GM12878 (cell line): ENCODE measurements at places on chromosomes 12 and 14.

GRCh38 chr14:63045612-63046320 lies 508 bp upstream of the KCNH5 start:
- no peak for DNase-seq

GRCh38 chr12:75177997-75178396 lies 31.6 kb downstream of the KCNC2 start:
- DNase-seq = no peak

- no peak for DNase-seq
Measured at GRCh38 chr14:90658541-90658967, 157.7 kb downstream of the TTC7B start.

GRCh38 chr12:3262470-3262869 lies 185.3 kb downstream of the TSPAN9 start:
- no peak for DNase-seq

- DNase-seq = no peak
Measured at GRCh38 chr12:118526255-118527095, 150.1 kb downstream of the SUDS3 start.

- peak; percentile 72 for DNase-seq
Measured at GRCh38 chr12:124453419-124454351, 113.7 kb downstream of the NCOR2 start.

DNA sequence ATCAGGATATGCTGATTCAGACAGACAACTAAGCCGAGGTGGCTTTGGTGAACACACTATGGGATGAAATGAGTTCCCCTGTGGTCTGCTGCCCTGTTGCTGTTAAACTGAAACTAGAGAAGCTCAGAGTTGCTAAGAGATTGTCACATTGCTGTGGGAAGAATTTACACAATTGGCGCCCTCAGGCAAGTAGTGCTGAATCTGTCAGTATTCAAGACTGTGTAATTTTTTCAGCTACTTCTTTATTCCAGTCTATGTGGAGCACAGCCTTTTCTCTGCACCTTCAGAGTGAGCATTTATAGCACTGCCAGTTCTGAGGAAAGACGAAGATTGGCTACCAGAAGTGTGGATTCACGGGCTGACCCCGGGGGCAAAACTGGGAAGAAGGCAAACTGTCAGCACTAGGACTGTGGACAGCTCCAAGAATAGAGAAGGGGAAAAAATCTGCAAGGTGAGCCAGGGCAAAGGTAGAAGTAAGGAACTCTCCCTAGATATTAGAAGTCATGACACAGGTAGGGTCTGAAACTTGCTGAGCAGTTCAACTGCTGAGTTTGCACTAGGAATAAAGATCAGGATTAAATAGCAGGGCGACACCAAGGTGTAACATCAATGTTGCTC lies 218.8 kb upstream of the TMPO start:
- DNase-seq = no peak

GRCh38 chr12:115109863-115110262 lies 425.9 kb upstream of the TBX3 start:
- DNase-seq = no peak

GRCh38 chr12:3747543-3747942 lies 5.4 kb downstream of the CRACR2A start:
- no peak for DNase-seq

GRCh38 chr14:67461996-67462395 lies 26.5 kb downstream of the TMEM229B start:
- no peak for DNase-seq

DNA sequence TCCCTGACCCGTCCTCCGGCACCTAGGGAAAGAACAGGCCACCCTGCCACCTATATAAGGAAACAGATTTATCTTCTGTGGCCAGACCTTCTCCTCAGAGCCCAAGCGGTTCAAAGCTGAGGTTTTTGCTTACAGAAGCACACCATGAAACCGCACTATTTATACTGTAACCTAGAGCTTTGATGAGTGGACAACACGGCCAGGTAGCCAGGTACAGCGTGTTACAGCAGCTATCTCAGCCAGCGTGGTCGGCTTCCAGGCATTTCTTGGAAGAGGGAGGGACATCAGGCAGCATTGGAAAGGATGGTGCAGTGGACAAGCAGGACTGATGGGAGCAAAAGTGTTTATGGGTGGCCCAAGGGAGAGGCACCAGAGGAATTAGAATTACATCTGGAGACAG lies 34.4 kb downstream of the TTC7B start:
- DNase-seq = no peak

DNA sequence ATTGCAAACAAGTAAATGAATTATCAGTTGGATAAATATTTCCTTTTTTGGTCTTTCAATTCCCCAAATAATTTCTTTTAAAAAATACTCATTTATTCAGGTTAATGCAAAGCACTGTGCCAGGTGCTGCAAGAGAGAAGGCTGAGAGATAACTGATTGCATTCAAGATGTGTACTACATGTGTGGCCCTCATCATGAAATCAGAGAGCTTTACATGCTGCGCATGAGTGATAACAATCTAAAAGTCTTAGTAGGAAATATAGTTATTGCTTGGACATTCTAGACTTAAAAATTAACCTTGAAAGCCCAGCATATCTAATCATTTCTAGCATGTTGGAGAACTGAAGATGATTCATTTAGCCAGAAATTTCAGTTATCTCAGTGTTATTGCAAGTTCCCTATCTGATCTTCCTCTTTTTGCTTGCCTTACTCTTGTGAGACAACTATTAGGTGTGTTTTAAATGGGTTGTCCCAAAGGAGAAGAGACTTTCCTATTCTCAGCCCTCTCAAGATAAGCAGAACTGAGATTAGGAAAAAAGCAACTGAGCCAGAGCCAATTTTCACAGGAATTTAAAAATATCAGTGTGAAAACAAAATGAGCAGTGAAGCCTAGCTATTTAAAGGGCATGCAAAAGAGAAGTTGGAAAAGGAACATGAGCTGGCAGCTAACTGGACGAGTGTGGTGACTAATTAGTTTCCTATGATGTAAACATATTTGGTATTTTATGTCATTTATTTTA lies 60.9 kb downstream of the PLEKHA5 start:
- DNase-seq = no peak

GRCh38 chr14:29168149-29168548 lies 401.6 kb downstream of the FOXG1 start:
- no peak for DNase-seq

- no peak for DNase-seq
Measured at GRCh38 chr12:81303935-81304334, 226.1 kb downstream of the ACSS3 start.

DNA sequence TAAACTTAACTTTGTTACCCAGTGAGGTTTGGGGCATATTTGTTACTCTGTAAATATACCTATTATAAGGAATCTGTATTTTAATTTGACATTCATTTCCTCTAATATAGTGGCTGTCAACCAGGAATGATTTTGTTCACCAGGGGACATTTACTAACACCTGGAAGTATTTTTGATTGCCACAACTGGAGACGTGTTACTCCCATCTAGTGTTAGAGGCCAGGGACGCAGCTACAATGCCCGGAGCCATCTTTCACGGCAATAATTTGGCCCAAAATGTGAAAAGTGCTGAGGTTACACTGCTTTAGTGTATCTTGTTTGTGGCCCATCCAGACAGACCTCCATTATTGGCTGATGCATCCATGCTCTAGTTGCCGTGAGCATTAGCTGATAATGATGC lies 881.3 kb upstream of the ATXN7L3B start:
- DNase-seq = no peak

DNA sequence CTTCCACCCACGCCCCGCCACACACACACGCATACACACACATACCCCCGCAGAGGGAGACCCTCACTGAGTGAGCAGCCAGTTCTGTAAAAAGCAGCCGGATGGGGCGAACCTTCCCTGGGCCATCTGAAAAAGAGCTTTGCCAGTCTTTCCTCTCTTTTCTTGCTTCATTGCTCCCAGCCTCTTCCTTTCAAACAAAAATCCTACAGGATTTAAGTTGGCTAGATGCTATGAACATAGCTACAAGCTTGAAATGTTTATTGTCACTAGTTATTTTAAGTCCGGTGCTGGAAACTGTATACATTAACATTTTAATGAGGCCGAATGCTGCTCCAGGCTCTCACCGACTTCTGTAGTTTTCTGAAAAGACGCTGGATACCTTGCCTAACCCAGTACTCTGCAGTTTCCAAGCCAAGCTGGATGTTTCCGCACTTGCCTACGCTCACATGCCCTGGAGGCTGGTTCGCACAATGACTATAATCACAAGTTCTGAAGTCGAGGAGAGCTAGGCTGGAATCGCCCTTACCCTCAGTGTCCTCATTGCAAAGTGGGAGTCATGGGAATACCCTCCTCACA lies 39.2 kb downstream of the LTBP2 start:
- DNase-seq = no peak

DNA sequence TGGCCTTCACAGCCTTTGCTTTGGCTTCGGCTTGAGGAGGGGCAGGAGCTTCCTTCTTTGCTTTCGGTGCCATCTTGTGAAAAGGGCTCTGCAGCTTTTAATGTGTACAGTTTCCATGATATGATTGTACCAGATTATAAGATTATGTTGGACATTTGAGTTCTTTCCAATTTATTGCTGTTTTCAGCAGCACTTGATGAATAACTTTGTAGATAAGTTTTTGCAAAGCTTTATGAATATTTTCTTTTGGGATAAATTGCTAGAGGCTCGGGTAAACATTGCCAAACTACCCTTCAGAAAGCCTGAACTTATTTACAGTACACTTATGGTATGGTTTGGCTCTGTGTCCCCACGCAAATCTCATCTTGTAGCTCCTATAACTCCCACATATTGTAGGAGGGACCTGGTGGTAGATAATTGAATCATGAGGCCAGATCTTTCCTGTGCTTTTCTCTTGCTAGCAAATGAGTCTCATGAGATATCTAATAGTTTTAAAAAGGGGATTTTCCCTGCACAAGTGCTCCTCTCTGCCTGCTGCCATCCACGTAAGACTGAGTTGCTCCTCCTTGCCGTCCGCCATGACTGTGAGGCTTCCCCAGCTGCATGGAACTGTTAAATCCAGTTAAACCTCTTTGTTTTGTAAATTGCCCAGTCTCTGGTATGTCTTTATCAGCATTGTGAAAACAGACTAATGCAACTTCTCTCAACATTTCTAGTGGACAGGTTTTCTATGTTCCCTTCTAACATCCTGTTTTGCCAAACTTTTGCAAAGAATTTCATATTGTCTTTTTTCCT lies 70.4 kb downstream of the RCOR1 start:
- DNase-seq = no peak

DNA sequence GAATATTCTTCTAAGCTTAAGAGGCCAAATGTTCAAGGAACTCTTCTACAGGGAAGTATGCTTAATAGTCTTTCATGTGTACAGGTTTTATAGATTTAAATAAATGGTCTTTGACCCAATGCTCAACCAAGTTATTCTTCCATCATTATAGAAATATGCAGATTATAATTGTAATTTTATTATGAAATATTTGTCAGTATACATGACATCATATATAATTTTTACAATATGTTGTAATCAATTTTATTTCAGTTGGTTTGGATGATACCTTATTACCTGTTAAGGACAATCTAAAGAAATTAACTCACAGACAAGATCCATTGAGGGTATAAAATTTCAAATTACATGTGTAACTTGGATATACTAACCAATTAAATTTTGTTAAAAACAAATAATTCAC lies 1278.3 kb downstream of the SLC16A7 start:
- no peak for DNase-seq

GRCh38 chr14:77638771-77639171 lies 22.3 kb upstream of the SPTLC2 start:
- DNase-seq = no peak

DNA sequence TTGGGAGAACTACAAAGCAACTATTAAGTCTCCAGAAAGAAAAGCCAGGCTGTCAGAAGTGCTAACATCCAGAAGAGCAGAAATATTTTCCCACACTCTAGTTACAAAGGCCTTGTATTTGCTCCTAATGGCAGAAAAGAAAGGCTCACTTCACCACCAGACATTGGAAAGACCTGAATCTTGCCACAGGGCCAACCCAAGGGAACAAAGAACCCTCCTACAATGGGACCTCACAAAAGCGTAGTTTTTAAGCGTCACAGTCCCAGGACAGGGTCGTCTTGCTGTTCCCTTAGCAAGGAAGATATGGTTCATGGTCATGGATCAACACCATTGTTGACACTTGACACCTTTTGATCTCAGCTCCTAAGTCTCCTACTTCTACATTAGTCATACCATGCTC lies 119.1 kb downstream of the RPS29 start:
- no peak for DNase-seq

GRCh38 chr12:123761841-123762714 lies at the start of gene DNAH10:
DNAH10 (plus strand) TSS chr12:123762301; CDS start chr12:123762337, 36 bp downstream.
- DNase-seq = peak; percentile 4

- DNase-seq = no peak
Measured at GRCh38 chr12:39105111-39105510, 199.7 kb upstream of the CPNE8 start.

- no peak for DNase-seq
Measured at GRCh38 chr12:115737895-115738294, 539.6 kb downstream of the MED13L start.

- DNase-seq = no peak
Measured at GRCh38 chr12:42756841-42757623, 167.5 kb upstream of the PRICKLE1 start.

DNA sequence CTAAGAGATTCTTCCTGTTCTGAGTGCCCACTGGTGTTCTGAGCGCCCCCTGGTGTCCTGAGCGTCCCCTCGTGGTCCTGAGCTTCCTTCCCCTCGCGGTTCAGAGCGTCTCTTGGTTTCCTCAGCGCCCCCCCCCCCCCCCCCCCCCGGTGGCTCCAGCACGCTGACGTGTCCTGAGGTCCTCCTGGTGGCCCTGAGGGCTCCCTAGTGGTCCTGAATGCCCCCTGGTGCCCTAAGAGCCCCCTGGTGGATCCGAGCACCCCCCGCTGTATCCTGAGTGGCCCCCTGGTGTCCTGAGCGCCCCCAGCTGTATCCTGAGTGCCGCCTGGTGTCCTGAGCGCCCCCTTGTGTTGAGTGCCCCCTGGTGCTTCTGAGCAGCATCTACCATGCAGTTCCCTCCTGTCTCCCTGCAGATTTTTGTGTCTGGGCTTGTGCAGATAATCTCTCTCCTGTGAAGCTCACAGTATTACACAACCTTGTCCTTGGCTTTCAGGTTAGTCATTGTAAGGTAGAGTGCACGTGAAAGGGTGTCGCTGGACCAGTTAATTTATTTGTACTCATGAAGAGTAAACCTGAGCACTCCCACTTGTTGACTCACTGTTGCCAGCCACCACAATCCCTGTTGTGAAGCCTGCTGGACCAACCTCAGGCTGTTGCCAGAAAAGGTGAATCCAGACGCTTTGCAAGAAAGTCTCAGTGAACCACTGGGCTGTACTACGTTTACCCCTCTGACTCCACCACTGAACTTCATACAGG lies 1168.4 kb downstream of the TMEM121 start:
- no peak for DNase-seq

- DNase-seq = no peak
Measured at GRCh38 chr14:104262515-104263514, 124.4 kb downstream of the KIF26A start.

DNA sequence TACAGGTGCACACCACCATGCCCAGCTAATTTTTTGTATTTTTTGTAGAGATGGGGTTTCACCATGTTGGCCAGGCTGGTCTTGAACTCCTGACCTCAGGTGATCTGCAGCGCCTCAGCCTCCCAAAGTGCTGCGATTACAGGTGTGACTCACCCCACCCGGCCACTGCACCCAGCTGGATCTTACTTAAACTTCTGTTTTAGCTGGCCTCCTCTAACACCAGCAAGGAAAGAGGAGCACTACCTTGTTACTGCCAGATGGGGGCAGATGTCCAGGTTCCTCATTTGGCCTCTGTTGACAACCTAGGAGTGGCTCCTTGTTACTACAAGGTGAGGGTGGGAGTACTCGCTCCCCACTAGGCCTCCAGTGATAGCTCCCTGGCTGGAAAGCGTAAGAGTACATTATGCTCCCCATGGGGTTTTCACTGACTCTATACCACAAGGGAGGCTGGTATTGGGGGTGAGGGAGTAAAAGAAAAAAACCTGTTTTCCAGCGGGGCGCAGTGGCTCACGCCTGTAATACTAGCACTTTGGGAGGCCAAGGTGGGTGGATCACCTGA lies 13.2 kb upstream of the ARF6 start:
- no peak for DNase-seq
